BJ (cell line): ENCODE measurements at places on chromosomes 11 and 22. TPM values are rescaled to one million over a fixed set of nuclear protein-coding genes. Genes with fewer than 3 reads are reported as not detected.
A peak's percentile ranks its signal among the peaks of the same experiment; 100 is the strongest.

The LDHAL6A gene
- not detected in 2 replicates for polyA plus RNA-seq

The SLC16A8 gene
- polyA plus RNA-seq, result 0.10 and 0.17 TPM in 2 replicates

The C11orf87 gene
- 0.11 and 0.13 TPM in 2 replicates for polyA plus RNA-seq

The CRYBA4 gene
- not detected in 2 replicates for polyA plus RNA-seq

The OR52N2 gene
- polyA plus RNA-seq, result not detected in 2 replicates

The TMPRSS5 gene
- 0.10 and 0.21 TPM in 2 replicates for polyA plus RNA-seq

GRCh38 chr11:132099692-132100091, 729.3 kb downstream of the NTM start:
- no peak for DNase-seq

GRCh38 chr11:36672815-36673450, 74.9 kb upstream of the RAG2 start:
- no peak for DNase-seq

GRCh38 chr11:13883042-13883441, 79.5 kb upstream of the SPON1 start:
- DNase-seq, result no peak

DNA sequence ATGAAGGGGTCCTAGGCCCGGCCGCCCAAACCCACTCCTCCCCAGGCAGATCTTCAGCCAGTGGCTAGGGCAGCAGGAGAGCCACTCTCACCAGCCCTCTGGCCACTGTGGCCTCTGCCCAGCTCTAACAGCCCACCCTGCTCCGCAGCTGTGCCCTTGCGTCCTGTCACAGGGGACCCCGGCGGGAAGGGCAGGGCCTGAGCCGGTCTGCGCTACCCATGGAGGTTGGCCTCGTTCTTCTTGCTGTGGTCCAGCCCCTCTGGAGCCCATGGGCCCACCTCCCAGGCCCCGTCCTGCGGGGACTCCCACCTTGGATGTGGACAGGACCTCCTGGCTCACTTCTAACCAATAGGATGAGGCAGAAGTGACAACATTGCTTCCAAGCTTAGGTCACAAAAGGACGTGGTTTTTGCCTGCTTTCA, 38.3 kb upstream of the TH start:
- no peak for DNase-seq

- DNase-seq, result no peak
Measured at GRCh38 chr11:134642206-134642605, 230.2 kb upstream of the B3GAT1 start.

DNA sequence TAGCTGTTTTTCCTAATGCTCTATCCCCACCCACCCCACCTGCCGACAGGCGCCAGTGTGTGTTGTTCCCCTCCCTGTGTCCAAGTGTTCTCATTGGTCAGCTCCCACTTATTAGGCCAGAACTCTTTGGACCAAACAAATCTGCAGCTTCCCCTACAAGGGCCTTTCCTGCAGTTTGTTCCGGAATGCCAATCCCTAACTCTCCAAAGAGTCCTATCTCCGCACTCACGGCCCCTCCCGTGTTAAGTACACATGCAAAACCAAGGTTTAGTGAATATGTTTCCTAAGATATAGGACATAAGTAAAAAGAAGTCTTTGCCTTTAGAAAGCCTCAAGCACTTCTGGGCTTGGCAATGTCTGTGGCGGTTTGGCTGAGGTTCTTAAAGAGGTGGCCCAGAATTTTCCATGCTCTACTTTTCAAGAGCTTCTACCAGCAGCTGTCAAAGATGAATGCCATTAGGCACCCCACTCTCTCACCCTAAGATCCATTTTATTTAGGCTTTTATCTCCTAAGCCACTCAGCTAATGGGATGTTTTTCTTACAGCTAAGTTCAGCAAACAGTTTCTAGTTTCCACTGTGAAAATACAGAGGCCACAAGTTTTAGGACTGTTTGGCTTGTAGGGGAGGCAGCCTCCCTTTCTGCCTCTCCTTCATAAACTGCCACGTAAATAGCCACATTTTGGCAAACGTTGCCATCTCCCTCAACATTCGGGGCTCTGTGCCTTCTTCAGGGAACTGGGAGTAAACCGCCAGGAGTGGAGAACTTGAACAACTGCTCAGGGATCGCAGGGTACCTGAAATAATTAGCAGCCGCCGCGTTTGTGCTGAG, 1.6 kb downstream of the CD59 start:
- DNase-seq, result no peak

DNA sequence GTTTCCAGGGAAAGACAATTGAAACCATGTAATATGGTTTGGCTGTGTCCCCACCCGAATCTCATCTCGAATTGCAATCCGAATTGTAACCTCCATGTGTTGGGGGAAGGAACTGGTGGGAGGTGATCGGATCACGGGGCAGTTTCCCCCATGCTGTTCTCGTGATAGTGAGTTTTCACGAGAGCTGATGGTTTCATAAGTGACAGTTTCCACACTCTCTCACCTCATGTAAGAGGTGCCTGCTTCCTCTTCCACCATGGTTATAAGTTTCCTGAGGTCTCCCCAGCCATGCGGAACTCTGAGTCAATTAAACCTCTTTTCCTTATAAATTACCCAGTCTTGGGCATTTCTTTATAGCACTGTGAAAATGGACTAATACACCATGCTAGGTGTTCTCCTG, 148.3 kb upstream of the CADM1 start:
- DNase-seq, result no peak

DNA sequence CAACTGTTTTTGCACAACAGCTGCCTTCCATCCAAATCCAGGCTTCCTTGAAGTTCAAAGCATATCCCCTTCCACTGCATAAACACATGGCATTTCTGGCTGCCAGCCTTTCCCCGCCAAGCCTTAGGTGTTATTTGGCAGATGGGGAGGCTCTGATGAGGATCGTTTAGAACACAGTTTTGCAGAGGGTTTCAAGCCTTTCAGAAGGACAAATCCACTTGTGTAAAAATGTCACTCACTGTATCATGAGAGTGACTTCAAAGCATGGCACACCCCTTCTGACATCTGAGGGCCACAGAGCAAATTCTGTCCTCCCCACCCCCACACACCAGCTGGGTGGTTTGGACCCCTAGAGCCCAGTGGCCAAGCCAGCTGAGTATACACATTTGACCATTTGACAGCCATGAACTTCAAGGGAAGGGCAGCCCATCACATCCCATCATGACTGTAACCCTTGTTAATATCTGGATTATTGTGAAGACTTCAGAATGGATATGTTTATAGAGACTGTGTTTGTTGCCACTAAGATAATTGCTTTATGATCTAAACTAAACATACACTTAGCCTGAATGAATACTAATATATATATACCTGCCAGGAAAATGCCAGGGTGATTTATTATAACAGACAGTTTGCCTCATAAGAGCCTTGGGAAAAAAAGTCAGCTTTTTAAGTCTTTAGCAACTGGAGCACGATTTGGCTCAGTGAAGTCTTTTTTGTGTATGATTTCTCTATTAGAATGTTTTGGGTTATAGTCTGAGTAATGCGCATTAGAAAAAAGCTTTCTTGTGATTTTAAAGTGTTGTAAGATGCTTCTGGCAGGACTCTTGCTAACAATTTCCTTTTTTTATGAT, 31.9 kb downstream of the FBLN1 start:
- DNase-seq, result no peak

DNA sequence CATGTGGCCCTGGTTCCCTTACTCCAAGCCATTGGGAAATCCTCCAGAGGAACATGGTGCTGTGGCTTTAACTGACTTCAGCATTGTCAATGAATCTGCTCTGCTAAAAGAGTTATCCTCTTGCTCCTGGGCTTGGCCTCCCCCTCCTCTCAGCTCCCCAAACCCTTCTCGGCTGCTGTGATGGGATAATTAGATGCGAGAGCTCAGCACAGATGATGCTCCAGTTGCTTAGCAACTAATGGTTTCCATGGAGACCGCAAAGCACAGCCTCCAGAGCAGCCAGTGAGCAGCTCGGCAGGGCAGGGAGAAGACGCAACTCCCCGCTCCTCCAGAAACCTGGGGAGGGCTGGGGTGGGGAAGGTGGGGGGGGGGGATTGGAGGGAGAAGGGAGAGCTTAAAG, 2.8 kb upstream of the UPK2 start:
- DNase-seq, result no peak

GRCh38 chr11:106061954-106062949, 14.9 kb downstream of the KBTBD3 start:
- DNase-seq, result no peak

DNA sequence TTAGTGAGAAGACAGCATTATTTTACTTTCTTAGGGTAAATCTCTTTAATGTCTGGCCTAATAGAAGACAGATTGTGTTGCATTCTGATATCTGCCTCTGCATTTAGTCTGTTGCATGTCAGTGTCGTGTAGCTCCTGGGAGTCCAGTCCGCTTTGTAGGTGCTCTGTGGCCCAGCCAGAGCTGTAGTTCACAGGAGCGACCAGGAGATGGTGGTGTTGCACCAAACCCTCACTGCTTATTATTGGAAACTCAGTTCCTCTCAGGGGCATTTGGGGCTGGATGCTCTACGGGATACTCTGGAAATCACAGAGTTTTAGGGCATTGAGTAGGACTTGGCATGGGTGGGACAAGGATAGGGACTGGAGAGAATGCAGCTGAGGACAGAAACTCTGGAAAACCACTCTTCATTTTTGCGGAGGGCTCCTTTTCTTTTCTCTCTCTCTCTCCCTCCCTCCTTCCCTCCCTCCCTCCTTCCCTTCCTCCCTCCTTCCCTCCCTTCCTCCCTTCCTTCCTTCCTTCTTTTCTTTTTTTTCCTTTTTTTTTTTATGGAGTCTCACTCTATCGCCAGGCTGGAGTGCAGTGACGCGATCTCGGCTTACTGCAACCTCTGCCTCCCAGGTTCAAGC, 21.7 kb downstream of the MIAT start:
- DNase-seq, result no peak

DNA sequence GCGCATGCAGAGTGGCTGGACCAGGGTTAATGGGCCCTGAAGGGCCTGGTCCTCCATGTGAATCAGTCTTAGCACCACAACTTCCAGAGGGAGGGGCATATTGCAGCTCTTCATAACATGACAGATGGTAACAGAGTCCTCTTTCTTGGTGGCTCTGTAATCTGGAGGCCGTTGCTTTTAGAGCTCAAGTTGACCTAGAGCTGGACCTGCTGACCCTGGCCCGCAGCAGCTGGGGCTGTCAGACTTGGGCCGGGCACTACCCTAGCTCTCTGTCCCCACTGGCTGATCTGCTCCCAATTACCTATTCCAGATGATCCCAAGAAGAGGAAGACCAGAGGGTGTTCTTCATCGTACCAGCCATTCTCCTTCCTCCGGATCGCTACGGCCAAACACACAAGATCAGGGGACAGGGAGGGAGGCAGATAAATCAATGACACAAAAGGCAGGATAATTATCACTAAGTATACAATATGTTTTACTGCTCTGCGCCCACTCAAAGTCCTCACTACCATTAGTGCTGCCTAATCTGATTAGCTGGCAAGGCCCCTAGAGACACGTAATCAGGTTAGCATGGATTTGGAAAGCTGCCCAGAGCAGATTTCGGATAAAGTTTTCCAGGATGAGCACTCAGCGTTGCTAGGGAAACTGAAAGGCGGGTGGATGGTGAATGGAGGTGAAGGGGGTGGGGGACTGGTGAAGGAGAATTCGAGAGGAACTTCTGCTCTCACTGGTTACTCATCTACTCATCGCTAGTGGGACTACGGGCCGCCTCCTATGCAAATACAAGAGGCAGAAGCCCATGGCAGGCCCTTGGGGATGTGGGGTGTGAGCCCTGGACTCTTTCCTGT, 64.5 kb upstream of the PHOX2A start:
- peak; percentile 74 for DNase-seq

DNA sequence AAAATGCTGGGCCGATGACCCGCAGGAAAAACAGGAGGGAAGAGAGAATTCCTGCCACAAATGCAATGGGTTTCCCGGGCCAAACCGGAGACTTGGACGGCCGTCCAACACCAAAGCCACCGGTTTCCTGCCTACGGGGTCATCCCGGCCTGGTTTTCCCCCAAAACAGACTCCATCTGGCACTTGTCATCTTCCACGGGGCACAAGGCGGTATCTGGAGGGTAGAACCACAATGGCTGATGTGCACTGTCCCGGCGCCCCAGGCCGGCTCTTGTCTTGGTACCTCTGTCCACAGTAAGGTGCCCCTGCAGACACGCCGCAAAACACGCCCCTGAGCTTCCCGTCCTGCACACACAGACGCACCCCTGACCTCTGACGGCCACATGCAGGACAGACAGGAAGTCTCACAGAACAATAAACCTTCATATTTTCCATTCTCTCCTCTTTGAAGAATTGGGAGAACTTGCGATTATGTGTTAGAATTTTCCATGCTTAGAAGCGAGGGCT, 20.1 kb downstream of the CELSR1 start:
- DNase-seq, result no peak
